Mesothelial cell of epicardium (in vitro differentiated cells): ENCODE measurements at places on chromosomes 6 and 20. TPM values are rescaled to one million over a fixed set of nuclear protein-coding genes. Genes with fewer than 3 reads are reported as not detected.

DNA sequence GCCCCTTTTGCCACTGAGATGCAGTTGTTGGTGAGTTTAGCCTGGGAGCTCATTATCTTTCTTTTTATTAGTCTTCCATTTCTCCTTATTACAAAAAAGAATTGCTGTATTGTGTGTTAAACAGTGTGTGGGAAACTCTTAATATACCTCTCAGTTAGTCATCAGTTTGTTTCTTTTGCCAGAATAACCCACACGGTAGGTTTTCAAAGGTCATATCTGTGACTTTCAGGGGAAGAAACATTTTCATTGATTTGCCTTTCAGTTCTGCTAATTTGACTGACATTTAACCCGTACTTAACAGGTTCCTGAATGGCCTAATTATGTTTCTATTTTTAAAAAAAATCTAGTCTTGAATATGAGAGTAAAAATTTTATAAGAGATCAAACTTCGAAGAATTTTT is 145.3 kb downstream of the KHDC1L start:
- DNase-seq, result no peak

DNA sequence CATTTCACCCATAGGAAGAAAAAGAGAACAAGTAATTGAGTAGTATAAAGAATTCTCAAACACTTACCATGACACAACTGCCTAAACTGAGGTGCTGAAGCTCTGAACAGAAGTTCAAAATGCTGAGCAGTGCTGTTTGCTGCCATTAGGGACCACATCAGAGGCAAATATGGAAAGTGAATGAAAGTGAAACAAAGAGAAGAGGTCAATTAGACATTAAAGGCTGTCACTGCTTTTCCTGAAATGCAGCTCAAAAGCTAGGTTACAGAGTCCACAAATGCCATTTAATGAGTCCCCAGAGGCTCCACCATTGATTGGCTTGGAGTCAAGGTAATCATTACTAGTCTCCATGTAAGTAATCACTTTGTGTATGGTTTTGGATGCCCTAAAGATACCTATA is 46.1 kb downstream of the POU3F2 start:
- DNase-seq, result no peak

GRCh38 chr6:6683969-6684833 is 95.7 kb downstream of the LY86 start:
- DNase-seq, result no peak

- DNase-seq, result no peak
Measured at GRCh38 chr6:168201799-168202198, 117.8 kb downstream of the DACT2 start.

GRCh38 chr6:41670703-41671360 is 32.6 kb downstream of the MDFI start:
- no peak for DNase-seq

The TCF21 gene
- total RNA-seq, result 4.7 to 5.3 TPM (median 5.0 TPM) in 3 replicates

The KIF25 gene
- 0.47 to 1.6 TPM (median 0.95 TPM) in 3 replicates for total RNA-seq

GRCh38 chr6:148747145-148747470 is 278 bp downstream of the UST start:
- DNase-seq, result no peak

GRCh38 chr6:3510617-3511016 is 53.8 kb upstream of the SLC22A23 start:
- DNase-seq, result no peak

DNA sequence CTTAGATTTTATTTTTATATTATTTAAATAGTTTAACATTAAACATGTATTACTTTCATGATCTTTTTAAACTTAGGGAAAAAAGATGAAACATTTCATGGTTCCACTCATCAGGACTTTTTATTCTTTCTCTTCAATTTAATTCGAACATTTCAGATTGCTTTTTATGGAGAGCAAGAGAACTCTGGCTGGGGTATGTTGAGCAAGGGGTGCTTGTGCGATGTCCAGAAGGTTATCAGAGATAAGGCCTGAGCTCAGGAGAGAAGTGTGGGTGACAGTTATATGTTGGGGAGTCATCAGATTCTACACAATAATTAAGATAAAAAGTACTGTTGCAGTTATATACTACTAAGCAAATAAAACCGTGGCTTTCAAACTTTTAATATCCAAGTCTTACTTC is 37.5 kb downstream of the FKBP5 start:
- DNase-seq, result no peak

The SAPCD1 gene
- total RNA-seq, result 8.7 to 12.8 TPM (median 11.6 TPM) in 3 replicates

The PAK5 gene
- 0.36 to 0.54 TPM (median 0.42 TPM) in 3 replicates for total RNA-seq

The BACH2 gene
- 34.1 to 36.1 TPM (median 34.1 TPM) in 3 replicates for total RNA-seq

The CDH4 gene
- total RNA-seq, result 1.1 to 1.7 TPM (median 1.6 TPM) in 3 replicates

GRCh38 chr6:158684311-158684710 is 34.5 kb downstream of the SYTL3 start:
- DNase-seq, result no peak

GRCh38 chr6:144075187-144075586 is 20.2 kb downstream of the SF3B5 start:
- no peak for DNase-seq

The FAM217A gene
- not detected in 3 replicates for total RNA-seq

GRCh38 chr20:50309280-50309763 is 118.7 kb downstream of the CEBPB start:
- no peak for DNase-seq

- no peak for DNase-seq
Measured at GRCh38 chr6:89956182-89956581, 61.9 kb downstream of the GJA10 start.

DNA sequence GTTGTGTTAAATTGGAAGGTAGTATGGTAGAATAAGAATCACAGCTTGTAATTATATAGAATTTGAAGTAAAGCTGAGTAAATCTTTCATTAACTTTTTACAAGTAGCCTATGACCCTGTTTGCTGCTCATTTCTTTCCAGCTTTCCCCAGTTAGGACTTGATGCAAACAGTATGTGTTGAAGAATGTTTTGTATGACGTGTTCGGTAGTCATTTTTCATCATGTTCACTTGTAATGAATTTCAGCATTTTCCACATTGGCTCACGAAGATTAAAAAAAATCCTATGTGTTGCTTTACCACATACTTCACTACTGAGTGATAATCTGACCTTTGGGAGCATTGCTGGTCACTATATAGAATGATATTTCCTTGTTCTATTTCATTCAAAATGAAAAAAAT is 162.4 kb downstream of the CDKAL1 start:
- no peak for DNase-seq

DNA sequence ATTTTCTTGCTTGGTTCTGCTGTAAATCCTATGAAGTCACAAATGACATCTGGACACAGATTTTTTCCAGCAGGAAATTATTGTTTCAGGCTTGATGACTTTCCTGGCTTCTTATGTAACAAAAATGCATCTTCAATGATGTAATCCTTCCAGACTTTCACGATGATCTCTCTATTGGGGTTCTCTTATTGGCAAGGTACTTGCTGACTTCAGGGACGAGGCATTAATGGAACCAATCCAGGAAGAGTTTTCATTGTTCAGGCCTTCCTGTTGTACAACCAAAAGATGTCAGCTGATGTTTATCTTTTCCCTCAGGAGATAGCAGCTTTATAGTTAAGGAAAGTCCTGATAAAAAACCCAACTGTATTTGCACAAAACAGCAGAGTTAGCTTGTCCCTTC is 118.5 kb upstream of the MMS22L start:
- DNase-seq, result no peak

GRCh38 chr6:82095091-82095490 is 152.5 kb downstream of the IBTK start:
- no peak for DNase-seq

DNA sequence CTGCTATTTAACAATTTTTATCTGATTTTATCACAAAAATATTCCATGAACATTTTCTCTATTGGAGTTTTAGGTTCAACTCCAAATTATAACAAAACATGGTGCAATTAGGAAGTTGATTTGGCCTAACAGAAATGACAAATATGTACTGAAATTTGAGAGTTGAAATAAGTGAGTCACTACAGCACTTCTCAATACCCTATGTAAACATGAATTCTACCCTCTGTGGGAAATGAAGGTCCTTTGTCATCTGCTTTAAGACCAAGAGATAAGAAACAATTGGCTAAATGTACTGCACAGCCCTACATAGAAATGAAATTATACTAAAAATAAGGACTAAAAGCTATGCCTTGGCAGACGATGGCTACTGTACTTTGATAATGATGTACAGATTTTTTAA is 86.2 kb upstream of the BEND6 start:
- no peak for DNase-seq

The PHACTR1 gene
- total RNA-seq, result 0.76 to 2.0 TPM (median 1.4 TPM) in 3 replicates
